ENCODE measurements at places on chromosomes 3 and 15.

GRCh38 chr3:170052398-170052797 lies 14.6 kb downstream of the GPR160 start:
- no peak for DNase-seq

GRCh38 chr15:63263519-63263918 lies 13.9 kb upstream of the APH1B start:
- DNase-seq, result no peak

DNA sequence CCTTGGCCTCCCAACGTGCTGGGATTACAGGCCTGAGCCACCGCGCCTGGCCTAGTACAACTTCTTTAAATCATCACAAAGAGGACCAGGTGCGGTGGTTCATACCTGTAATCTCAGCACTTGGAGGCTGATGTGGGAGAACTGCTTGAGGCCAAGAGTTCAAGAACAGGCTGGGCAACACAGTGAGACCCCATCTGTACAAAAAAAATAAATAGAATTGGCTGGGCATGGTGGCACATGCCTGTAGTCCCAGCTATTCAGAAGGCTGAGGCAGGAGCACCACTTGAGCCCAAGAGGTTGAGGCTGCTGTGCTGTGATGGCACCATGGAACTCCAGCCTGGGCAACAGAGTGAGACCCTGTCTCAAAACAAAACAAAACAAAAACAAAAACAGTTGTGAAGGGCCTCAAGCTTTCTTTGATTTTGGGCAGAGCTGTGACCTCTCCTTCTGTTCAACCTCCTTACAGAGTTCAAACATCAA lies 5.9 kb downstream of the RMDN3 start:
- no peak for DNase-seq

GRCh38 chr15:58241872-58242271 lies 103.7 kb downstream of the AQP9 start:
- DNase-seq, result no peak

GRCh38 chr3:170497207-170498095 lies 78.8 kb downstream of the CLDN11 start:
- DNase-seq, result no peak
